ENCODE measurements at places on chromosomes 16 and 17.

GRCh38 chr17:53942898-53943297 is 120.2 kb downstream of the KIF2B start:
- no peak for DNase-seq

DNA sequence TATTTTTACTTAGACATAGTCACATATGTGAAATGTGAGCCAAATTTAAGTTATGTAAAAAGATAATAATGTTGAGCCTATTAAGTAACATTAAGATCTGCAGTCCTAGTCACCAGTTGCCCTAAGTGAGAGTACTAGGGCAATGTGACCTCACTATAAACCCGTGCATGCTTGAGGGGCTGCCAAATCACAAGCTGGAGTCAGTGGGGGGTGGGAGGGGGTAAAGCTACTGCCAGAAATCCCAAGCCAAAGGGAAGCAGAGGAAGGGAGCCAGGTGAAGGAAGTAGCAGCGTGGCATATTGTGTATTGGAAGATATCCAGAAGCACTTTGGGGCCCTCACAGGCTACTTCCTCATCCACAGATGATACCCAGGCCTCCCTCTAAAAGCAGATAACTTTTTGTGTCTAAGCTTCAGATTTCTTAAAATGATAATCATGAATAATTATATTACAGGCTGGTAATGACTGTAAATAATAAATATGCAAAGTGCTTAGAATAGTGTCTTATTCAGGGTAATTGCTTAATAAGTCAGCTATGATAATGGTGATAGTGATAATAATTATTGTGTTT is 134.1 kb downstream of the CA10 start:
- DNase-seq, result no peak

- DNase-seq, result no peak
Measured at GRCh38 chr17:48429156-48429555, 858 bp downstream of the SKAP1 start.

GRCh38 chr17:8628172-8628571 is 2.4 kb downstream of the MYH10 start:
- DNase-seq, result no peak

- no peak for DNase-seq
Measured at GRCh38 chr17:13152501-13152900, 134.7 kb upstream of the ELAC2 start.

GRCh38 chr17:18960241-18960665 is 8.3 kb downstream of the SLC5A10 start:
- DNase-seq, result no peak

GRCh38 chr16:69724981-69725479 is 1.3 kb downstream of the NQO1 start:
- no peak for DNase-seq

DNA sequence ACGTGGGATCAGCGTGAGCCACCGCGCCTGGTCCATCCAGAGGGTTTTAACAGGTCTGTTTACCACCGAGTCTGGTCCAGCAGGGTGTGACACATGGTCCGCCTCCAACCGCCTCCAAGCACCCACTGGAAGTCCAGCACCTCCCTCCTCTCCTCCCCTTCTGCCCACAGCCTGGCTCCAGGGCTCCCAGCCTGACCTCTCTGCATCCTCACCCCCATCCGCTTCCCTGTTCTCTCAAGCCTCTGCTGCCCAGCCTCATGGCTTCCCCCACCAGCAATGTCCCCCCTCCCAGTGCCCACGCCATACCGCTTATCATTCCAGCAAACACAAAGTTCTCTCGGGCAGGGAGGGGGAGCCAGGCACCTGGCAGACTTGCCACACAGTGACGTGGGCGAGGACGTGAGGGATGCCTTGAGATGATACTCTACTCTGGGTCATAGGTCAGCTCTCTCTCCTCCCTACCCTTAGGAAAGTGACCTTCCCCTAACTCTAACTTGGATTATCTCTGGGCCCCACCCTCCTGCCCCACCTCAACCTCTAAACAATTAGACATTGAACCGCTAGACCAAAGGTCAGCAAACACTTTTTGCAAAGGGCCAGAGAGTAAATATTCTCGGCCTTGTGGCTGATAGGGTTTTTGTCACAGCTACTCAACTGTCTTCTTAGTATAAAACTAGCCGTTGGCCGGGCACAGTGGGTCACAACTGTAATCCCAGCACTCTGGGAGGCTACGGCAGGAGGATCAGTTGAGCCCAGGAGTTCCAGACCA is 23.1 kb downstream of the CDC42EP4 start:
- no peak for DNase-seq

GRCh38 chr16:27703545-27703944 is 153.6 kb downstream of the KATNIP start:
- no peak for DNase-seq

- DNase-seq, result no peak
Measured at GRCh38 chr16:52611817-52612673, 65.1 kb upstream of the TOX3 start.

DNA sequence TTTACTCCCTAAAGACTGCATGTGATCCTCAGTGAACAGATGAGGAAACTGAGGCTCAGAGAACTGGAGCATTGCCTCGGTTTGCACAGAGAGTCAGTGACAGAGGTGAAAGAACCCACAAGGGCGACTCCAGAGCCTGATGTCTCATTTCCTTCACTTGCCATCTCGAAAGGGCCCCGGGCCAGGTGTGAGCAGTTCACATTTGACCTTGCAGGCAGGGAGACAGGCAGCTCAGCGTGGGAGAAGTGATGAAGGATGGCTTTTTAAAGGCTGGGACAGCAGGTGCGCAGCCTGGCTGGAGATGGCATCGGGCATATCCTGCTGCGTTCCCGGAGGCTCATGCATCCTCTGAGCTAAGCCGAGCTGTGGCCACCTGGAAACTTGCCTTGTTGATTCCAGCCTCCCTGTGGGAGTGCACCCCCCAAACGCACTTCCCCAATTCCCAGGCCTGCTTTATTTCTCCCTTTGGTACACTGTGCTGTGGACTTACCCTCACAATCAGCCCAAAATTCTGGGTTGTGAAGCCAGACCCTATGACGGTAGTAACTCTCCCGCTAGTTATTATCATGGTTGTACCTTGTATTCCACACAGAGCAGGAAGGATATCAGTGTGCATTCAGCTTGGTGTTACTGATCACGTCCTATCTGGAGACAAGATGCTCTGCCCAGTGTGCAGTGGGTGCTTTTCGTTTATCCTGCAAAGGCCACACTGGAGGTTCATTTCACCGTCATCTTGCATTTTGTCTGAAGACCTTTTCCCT is 753.2 kb upstream of the EEF2KMT start:
- DNase-seq, result no peak

DNA sequence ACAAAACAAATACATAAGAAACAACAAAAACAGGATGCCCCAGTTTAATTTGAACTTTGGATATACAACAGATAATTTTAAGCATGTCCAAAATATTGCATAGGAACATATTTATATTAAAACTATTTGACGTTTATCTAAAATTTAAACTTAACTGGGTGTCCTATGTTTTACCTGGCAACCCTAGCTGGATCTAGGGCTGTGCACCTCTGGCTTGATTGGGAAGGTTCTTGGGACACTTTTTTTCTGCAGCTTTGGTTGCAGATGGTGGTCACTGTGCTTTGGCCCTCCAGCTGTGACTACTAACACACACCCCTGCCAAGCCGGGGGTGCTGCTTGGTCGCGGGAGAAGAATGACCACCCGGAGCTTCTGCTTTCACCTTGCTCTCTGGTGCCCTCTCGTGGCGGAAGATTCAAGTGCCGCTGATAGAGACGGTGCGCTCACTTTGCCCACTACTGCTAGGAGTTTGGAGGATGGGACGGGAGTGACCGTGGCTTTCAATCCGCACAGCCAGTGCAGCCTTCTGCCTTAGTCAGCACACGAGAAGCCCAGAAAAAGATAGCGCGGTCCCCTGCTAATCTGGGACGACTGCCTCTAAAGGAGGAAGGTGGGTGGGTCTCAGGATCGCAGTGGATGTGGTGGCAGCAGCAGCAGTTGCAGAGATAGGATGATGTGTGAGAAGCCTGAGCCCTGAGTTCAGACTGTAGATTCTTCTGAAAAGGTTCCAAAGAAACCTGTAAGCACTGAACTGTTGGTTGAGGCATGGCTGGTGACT is 6.7 kb downstream of the SPACA3 start:
- DNase-seq, result peak; percentile 54

- DNase-seq, result peak; percentile 71
Measured at GRCh38 chr17:82238472-82239201, 9.8 kb downstream of the SLC16A3 start.

DNA sequence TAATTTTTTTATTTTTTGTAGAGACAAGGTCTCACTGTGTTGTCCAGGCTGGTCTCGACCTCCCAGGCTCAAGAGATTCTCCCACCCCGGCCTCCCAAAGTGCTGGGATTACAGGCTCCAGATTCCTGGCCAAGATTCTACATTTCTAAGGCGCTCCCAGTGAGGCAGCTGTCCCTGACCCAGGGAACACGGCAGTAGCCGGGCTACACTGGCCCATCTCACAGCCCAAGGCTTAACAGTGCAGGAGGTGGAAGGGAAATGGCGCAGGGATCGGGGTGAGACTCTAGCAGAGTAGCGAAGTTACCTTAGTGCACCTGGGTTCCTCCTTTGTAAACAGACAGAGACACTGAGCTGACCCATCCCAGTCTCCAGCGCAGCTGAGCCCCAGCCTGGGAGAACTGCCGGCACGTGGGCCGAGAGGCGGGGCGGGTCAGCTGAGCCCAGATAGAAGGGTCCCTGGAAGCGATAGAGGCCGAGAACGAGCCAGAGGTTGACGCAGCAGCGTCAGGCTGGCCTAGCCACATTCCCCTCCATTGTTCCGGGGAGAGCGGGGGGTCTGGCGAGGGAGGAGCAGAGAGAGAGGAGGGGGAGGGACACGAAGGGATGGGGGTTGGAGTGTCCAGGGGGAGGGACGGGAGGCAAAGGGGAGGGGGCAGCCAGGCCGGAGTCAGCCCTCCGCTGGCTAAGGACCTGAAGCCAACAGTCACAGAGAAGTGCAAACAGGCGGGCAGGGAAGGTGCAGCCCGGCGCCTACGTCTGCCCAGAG is 2.5 kb downstream of the CARHSP1 start:
- no peak for DNase-seq

- DNase-seq, result peak; percentile 72
Measured at GRCh38 chr16:4614571-4615383, at the start of gene UBALD1. TSS of gene UBALD1 (minus strand) at chr16:4614888. CDS start at chr16:4614797, 91 bp downstream.

- no peak for DNase-seq
Measured at GRCh38 chr17:28330671-28331070, 4.6 kb downstream of the IFT20 start.

DNA sequence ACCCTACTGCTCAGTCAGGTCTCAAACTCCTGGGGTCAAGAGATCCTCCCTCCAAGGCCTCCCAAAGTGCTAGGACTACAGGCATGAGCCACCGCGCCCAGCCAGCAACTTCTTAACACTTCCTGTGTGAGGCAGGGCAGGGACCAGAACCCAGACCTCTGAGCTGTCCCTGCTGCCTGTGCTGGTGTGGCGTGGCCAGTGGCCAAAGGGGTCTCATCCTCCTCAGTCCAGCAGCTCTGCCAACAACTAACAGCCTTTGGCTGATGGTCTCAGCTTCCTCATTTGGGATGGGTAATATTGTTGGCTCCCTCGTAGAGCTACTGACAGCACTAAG is 1.4 kb upstream of the LLGL1 start:
- no peak for DNase-seq

DNA sequence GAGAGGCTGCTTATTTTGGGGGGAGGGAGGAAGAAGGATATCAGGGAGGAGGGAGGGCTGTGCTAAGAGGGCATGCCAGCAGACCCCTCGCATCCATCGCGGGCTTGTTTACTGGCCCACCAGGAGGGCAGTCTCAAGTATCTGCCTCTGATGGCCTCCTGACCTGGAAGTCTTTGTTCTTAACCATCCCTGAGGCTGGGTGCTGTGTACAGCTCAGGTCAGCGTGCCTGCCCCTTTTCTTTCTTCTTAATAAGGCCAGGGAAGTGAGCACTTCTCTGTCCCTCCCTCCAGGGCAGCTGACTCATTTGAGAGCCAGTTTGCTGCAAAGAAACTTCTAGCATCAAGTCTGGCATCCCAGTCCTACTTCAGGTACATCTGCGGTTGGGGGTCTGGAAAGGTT is 157.0 kb downstream of the CCDC182 start:
- no peak for DNase-seq

GRCh38 chr16:75322740-75323139 is 71.3 kb upstream of the BCAR1 start:
- DNase-seq, result no peak

- DNase-seq, result no peak
Measured at GRCh38 chr16:65125322-65125721, 3.5 kb upstream of the CDH11 start.

DNA sequence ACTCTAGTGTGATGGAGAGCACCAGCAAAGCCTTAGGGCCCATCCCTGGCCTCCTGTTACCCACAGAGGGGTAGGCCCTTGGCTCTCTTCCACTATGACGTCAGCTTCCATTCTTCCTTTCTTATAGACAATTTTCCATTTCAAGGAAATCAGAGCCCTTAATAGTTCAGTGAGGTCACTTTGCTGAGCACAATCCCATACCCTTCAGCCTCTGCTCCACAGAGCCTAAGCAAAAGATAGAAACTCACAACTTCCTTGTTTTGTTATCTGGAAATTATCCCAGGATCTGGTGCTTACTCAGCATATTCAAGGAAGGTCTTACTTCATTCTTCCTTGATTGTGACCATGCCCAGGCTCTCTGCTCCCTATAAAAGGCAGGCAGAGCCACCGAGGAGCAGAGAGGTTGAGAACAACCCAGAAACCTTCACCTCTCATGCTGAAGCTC is at the start of gene CCL8:
TSS of gene CCL8 (plus strand) at position 397 of the 445 bp plus-strand sequence. CDS start 67 bp downstream, outside the sequence.
- DNase-seq, result no peak

GRCh38 chr16:58020628-58021521 is 4.7 kb upstream of the MMP15 start:
- peak; percentile 31 for DNase-seq

- no peak for DNase-seq
Measured at GRCh38 chr16:1154887-1155331, 2.0 kb downstream of the CACNA1H start.

DNA sequence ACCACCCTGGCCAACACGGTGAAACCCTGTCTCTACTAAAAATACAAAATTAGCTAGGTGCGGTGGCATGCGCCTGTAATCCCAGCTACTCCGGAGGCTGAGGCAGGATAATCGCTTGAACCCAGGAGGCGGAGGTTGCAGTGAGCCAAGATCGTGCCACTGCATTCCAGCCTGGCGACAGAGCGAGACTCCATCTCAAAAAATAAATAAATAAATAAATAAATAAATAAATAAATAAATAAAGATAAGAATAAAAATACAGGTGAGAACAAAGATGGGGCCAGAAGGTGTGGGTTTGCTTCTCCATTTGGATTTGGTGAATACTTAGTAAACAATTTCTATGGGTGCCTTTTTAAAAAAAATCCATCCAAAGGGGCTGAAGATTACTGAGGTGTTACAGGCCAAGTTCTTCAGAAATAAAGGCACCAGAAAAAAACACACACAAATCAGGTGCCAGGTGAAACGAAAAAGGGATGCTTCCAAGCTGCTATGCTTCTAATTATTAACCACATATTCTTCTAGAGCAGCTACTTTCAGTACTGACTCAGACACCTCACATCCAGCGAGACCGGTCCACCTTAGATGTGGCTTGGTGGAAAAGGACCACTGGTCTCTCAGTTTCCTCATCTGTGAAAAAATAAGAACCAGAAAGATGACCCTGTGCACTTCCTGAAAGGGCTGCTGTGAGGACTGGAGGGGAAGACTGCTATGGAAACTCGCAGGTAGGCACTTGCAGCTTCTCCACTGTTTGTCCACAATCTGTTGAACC is 9.2 kb downstream of the GLYR1 start:
- DNase-seq, result no peak

All from stimulated activated naive CD4-positive, alpha-beta T cell treated with Interleukin-2 at 50 U/mL for 16 hours (primary cell).